ENCODE measurements at places on chromosomes 16 and 17.

DNA sequence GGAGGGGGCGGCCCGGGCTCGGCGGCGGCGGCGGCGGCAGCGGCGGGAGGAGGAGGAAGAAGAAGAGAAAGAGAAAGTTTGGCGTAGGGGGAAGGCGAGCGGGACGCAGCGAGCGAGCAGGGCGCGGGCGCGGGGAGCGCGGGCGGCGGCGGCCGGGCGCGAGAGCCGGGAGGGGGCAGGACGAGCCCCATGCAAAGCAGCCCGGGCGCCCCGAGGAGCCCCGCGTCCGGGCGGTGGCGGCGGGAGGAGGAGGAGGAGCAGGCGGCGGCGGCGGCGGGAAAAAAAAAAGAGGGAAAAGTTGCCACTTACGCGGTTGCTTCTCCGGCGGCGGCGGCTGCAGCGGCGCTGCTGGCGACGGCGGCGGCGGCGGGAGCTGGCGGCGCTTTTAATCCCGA is 10.3 kb upstream of the ZFHX3 start:
- DNase-seq, result no peak

DNA sequence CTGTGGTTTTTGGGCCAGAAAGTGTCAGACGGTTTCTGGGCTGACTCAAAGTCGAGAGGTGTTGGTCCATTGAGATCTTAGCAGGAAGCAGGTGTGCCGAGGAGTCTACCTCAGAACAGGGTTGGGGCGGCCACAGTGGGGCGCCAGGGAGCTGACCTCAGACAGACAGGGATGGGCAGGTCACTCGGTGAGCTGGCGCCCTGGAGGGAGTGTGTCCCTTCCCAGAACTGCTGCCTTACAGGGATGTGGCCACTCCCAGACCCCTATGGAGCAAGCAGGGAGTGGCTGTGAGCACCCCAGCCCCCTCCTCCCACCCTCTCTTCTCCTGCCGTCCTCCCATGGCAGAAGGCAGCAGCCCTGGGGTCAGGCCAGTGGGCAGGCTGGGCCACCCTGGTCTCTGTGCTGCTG is 14.0 kb upstream of the DPEP1 start:
- DNase-seq, result no peak

DNA sequence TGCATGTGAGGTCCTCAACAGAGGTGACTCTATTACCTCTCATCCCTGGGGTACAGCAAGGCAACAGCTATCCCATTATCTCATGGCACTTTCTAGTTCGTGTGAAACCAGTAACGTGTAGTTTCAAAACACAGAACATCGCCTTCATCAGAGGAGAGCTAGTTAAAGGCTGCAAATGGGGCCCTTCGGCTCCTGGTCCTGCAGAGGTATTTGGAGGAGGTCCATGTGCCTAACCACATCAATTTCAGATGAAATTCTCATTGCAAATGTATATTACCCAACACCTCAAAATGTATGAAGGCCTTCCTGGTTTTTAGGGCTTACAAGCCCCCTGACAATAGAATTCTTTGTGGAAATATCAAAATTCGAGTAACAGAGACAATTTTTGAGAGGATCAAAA is 95.7 kb upstream of the PSMD7 start:
- DNase-seq, result no peak

- DNase-seq, result peak; percentile 12
Observed at GRCh38 chr16:10876799-10877341, at the start of gene CIITA. Gene CIITA, plus strand, starts transcription at chr16:10877202. Its CDS starts 129 bp downstream, at chr16:10877331.

- DNase-seq, result no peak
Observed at GRCh38 chr16:64061621-64062020, 1060.2 kb downstream of the CDH11 start.

GRCh38 chr17:67365738-67366192 is 612 bp downstream of the PSMD12 start:
- peak; percentile 79 for DNase-seq

GRCh38 chr17:4446326-4447071 is 12.8 kb downstream of the SPNS3 start:
- DNase-seq, result no peak

DNA sequence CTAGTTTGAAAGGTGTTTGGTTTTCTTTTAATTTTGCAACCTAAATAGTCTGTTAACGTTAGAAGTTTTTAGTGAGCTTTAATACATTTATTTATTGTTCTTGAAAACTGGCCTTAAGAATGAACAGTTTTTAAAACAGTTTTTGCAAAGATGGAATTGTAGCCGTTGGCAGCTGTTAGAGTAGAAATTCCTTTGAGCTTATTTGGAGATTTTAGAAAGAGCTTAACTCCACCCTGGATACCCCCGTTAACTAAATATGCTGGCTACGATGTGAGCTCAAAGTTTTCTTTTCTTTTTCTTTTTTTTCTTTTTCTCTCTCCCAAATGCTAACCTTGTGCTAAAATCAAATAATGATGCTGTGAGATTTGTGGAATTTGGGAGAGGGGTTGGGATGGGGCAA is 75.2 kb downstream of the COX10 start:
- no peak for DNase-seq

- no peak for DNase-seq
Observed at GRCh38 chr16:27108051-27108770, 41.5 kb downstream of the C16orf82 start.

DNA sequence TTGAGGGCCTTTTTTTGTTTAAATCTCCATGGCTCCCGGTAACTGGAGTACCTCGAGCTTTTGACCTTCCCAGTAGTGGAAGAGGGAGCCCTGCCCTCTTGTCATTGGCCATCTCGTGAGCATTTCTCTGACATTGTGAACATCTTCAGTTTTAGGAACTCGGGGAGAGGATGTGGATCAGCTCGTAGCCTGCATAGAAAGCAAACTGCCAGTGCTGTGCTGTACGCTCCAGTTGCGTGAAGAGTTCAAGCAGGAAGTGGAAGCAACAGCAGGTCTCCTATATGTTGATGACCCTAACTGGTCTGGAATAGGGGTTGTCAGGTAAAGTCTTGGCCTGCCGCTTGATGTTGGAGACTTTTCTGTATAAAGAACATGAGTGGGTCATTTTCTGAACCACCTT is 24.3 kb downstream of the NTAN1 start:
- no peak for DNase-seq

DNA sequence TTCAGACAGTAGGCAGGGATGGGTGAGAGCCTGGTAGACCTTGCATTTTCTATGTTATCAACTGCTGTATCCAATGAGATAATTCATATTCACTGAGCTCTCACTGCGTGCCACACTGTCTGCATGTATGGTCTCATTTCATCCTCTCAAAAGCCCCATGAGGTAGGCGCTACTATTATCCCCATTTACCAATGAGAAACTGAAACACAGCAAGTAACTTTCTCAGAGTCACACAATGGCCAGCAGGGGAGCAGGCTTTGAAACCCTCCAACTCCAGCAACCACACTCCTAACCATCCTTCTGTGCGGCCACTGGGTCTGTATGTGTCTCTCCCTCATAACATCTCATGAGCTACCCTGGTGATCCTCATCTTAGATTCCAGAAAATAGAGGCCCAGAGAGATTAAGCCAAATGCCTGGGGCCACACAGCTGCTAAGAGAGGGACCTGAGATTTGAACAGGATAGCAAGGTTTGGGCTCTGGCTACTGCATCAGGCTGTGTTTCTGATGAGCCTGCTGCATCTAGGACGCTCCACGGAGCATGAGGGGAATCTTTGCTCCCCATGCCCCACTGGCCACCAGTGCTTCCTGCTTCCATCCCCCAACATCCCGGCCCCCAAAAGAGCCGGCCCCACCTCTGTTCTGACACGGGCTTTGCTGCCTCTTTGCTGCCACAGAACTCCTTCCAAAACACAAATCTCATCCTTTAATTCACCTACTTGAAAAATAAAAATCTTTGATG is 3.2 kb downstream of the CCR7 start:
- DNase-seq, result no peak

GRCh38 chr16:70700101-70701020 is 14.5 kb upstream of the MTSS2 start:
- DNase-seq, result no peak

- DNase-seq, result peak; percentile 87
Observed at GRCh38 chr16:55495616-55496289, 13.1 kb upstream of the LPCAT2 start.

GRCh38 chr17:72790190-72790589 is 302.3 kb downstream of the SLC39A11 start:
- no peak for DNase-seq

DNA sequence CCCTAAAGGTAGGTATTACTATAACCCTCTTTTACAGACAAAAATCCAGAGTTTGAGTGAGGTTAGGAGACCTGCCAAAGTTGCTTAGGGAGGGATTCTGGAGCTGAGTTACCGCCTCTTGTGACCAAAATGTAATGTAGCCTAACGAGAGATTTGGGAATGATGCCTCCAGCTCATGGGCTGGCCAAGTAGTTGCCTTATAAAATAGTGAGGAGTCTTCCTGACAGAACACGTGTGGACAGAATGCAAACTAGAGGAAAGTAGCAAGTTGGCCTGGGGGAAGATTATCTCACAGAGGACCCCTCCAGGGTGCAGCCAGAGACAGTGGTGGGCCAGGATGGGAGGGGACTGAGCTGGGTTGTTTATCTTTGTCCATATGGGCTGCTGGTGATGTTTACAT is 543.7 kb upstream of the CDH11 start:
- no peak for DNase-seq

DNA sequence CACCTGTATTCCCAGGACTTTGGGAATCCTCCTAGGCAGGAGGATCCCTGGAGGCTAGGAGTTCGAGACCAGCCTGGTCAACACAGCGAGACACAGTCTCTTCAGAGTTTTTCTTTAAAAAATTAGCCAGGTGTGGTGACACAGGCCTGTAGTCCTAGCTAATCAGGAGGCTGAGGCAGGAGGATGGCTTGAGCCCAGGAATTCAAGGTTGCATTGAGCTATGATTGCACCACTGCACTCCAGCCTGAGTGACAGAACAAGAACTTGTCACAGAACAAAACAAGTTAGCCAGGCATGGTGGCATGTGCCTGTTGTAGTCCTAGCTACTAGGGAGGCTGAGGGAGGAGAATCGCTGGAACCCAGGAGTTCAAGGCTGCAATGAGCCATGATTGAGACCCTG is 24.8 kb downstream of the ANKRD40 start:
- no peak for DNase-seq

GRCh38 chr16:57906382-57907316 is 64.3 kb downstream of the CNGB1 start:
- DNase-seq, result no peak

GRCh38 chr17:63639125-63639524 is 16.9 kb downstream of the MAP3K3 start:
- DNase-seq, result no peak

- peak; percentile 52 for DNase-seq
Observed at GRCh38 chr17:68539548-68540467, 27.6 kb downstream of the PRKAR1A start.

- peak; percentile 46 for DNase-seq
Observed at GRCh38 chr16:88754912-88755744, 29.9 kb downstream of the PIEZO1 start.

DNA sequence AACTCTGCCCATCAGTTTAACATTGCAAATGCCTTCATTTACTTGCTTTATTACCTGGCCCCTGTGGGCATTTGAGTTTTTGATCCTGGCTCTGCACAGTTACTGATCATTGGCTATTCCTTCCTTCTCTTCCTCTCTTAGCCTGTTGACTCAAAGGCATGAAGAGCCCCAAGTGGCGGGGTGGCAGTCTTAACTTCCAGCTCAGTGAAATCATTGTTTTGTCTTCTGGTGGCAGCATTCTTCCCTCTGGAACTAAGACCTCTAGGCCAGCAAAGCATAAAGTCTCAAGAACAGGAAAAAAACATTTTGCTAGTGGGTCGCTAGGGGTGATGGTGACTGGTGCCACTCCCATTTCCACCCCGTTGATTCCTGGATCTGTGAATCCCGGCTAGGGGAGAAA is 52.3 kb upstream of the MRTFB start:
- DNase-seq, result no peak

- no peak for DNase-seq
Observed at GRCh38 chr17:74161503-74161875, 42.0 kb upstream of the RPL38 start.

GRCh38 chr17:4504188-4504587 is 5.5 kb downstream of the SPNS2 start:
- no peak for DNase-seq

- DNase-seq, result peak; percentile 58
Observed at GRCh38 chr16:68993885-68994284, 111.6 kb upstream of the HAS3 start.

DNA sequence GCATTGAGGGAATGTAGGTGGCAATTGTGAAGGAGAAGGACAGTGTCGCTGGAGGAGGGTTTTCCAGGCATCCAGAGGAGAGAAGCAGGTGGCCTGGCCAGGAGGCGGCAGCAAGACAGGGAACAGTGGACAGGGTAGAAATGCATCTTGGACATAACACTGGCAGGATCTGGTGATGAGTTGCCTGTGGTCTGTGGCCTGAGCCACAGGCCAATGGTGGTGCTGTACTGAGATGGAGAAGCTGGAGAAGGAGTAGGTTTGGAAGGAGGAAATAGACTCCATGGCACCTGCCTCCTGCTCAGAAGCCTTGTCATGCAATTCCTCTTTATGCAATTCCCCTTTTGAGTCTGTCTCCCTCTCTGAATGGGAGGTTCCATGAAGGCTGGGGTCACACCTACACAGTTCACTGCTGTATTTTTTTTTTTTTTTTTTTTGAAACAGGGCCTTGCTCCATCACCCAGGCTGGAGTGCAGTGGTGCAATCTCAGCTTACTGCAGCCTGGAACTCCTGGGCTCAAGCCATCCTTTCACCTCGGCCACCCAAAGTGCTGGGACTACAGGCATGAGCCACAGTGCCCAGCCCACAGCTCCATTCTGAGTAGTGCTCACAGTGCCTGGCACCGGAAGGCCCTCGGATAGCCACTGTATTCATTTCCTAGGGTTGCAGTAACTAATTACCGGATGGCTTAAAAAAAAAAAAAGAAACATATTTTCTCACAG is 13.5 kb upstream of the CACNG4 start:
- no peak for DNase-seq
